ENCODE measurements at places on chromosomes 3 and 15. TPM values are rescaled to one million over a fixed set of nuclear protein-coding genes. Genes with fewer than 3 reads are reported as not detected.

Gene CLASP2
- total RNA-seq, result 70.9 TPM

Gene TM6SF1
- 3.3 TPM for total RNA-seq

Gene CLDN18
- not detected for total RNA-seq

Gene SLC28A1
- not detected for total RNA-seq

Gene CACNA2D3
- total RNA-seq, result not detected

Gene ZNF80
- total RNA-seq, result 0.74 TPM

Gene RAD54L2
- total RNA-seq, result 40.0 TPM

Gene TMCO5A
- total RNA-seq, result not detected

Gene RRP9
- total RNA-seq, result 58.2 TPM

Gene SPATA12
- total RNA-seq, result not detected

Measured in activated T-helper 2 cell treated with anti-CD3 and anti-CD28 coated beads, Interferon-gamma antibody, Interleukin-2, Interleukin-4, amounts not matched to agents 10 μg/mL and 5 μg/mL and 100 μg/mL, durations not matched to agents 14 hours and 24 hours and 36 hours (primary cell).